ENCODE measurements at places on chromosomes 3 and 15.

- DNase-seq = no peak
Observed at GRCh38 chr3:136427236-136427635, 177.1 kb downstream of the PCCB start.

- DNase-seq = peak; percentile 83
Observed at GRCh38 chr3:165797551-165797950, 39.7 kb downstream of the BCHE start.

- DNase-seq = no peak
Observed at GRCh38 chr3:23553353-23553752, 252.4 kb upstream of the UBE2E1 start.

DNA sequence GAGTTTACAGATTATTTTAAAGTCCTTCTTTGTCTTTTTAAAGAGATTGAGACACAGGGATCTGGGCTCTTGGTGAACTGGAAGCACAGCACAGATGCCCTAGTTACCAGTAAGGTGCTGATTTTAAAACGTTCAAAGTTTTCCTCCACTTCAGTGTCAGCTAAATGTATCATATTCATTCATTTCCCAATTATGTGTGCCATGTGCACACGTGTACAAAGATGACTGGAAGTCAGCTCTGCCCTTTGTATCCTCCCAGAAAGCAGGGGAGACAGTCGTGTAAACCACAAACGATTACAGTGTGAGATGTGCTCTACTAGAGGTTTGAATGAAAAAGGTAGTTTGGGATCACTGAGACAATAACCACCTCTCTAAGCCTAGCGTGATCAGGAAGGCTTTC is 730 bp downstream of the ZKSCAN7 start:
- peak; percentile 3 for DNase-seq

DNA sequence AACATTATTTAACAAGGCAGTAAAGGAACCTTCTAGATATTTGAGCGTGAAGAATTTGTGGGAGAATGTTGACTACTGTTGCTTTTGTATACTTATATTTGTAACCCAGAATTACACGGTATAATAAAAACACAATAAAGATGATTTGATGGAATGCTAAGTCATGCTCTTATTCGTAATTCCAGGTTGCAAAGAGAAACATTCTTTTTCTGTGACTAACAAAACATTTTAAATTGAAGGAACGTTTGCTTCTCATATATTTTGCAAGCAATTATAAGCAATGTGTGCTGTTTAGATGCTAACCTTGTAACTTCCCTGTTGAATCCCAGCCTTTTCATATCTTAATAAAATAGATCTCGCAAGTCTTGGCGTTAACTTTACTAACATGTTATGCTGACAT is 124.4 kb upstream of the CGNL1 start:
- DNase-seq = no peak

- DNase-seq = no peak
Observed at GRCh38 chr3:108103886-108104797, 13.3 kb upstream of the CD47 start.

DNA sequence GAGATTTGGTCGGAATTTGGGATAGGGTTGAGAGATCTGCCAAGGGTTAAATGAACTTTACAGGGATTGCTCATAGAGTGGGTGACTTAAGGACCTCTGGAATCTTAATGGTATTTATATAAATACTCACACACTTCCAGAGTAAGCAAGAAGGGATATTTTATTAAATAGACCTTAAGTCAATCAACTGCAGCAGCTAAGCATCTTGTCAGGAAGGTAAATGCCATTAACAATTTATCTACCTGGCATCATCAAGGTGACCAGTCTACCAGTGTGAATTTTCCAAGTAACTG is 123.9 kb downstream of the FEZF2 start:
- DNase-seq = no peak

DNA sequence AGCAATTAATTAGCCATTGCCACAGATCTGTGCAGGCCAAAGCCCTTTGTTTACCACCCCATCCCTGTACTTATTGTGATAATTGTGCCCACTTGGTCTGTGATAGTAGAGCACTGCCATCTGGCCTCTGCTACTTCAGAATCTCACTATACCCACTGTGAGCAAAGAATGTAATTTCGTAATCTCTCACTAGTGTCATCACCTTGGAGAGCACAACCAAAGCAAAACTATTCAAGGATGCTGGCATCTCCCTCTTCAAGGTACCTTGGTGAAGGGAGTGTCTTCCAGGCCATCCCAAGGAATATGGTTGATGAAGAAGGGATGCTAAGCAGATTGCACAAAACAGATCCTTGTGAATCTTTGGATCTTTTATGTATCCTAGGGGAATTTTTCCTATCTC is 34.7 kb upstream of the NOX5 start:
- DNase-seq = no peak

GRCh38 chr3:24686808-24687207 is 192.2 kb upstream of the THRB start:
- DNase-seq = peak; percentile 12

- DNase-seq = no peak
Observed at GRCh38 chr3:10822708-10823515, 6.9 kb downstream of the SLC6A11 start.

DNA sequence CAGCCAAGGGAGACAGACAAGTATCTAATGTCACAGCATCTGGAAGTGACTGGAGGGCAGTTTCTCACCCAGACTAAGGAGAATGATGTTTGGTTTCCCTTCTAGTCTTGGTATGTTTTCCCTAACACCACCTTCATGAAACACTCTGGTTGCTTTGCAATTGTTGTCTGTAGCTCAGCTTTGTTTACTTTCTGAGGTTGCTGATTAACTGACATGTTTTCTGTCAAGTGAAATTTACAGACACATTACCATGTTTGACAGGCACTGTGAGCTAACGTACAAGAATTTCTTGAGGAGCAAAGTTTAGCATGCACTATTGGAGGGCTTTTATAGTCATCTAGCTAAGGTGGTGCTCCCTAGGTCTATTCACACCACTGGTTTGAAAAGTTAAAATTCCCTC is 131.6 kb upstream of the NECTIN3 start:
- DNase-seq = no peak

GRCh38 chr3:411226-411625 is 214.7 kb downstream of the CHL1 start:
- DNase-seq = no peak
